ENCODE measurements at places on chromosomes 2 and 18.

DNA sequence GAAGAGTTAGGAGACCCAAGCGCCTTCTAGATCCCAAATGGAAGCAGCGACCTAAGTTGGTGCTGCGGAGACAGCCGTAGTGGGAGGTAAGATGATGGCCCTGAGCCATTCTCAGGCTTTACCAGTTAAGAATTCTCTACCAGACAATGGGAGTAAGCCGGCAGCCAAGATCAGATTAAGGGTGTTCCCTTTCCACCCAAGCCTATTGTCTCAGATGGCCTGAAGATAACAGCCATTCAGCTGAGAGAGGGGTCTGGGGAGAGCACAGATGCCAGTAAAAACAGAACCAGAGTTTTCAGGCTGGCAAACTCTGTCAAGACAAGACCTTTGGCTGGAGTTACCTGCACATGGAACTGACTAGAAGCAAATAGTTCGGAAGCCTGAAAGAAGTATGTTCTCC lies 191.7 kb upstream of the HAAO start:
- no peak for DNase-seq

DNA sequence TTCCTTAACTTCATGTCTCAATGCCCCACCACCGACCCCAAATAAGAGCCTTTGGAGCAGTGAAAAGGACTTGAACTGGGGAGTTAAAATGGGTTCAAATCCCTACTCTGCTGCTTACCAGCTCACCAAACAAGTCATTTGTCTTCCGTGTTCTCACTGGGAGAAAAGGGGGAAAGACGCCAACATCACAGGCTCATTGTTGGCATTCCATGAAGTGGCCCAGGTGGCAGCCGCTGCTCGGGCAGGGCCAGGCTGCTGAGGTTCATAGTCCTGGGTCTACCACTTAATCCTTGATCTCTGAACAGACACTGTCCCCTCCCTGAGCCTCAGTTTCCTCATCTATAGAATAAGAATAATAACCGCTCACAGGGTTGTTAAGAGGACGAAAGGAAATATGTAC lies 103.0 kb downstream of the APOB start:
- DNase-seq: no peak

DNA sequence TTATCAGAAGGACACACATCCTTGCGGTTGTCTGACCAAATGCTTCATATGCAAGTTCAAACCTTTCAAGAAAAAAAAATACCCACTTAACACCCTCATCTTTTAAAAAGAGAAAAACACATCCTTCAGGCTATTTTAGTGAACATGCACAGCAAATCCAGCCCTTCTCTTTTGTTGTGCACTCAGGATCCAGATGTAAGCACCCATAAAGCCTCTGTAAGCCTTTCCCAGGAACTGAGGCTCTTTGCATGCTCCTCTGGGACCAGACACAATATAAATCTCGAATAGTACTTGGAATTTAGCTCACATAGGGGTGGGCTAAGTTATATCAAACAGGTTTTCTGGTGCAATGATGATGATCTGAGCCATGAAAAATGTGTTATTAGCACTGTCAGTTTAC lies 308.8 kb upstream of the FAM98A start:
- DNase-seq: no peak

DNA sequence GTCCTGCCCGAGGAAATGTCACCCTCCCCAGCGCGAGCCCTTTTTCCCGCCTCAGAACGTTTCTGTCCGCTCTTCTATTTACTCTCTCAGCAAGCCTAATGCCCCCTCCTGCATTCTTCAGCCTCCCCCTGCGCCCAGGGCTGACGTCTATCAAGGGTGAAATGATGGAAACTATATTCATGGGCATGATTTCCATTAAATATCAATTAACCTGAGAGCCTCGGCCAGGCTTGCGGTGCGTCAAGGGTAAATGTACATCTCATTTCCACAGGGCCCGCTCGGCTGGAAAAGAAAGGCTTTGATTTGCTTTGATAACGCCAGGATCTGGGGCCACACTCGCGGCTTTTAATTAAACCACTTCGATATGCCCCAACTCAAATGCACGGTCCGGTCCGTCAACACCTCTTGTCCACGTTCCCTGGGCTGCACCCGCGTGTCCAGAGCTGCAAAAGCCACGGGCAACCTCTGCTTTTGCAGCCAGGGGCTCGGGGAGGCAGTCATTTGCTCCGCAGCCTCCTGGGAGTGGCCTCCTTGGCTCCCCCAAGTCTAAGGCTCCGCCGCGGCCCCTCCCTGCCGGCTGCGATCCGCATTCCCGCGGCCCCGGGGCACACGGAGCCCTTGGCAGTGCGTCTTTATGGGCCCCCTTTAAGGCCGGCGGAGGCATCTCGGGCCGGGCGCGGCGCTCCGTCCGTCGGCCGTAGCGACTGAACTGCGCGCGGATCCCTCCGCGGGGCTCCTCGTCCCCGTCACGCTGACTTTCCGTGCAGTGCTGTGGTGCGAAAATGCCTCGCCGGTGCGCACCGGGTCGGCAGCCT lies at the start of gene HOXD8:
Gene HOXD8 (plus strand): TSS at position 724 of the 815 bp plus-strand sequence. CDS start 662 bp downstream, outside the sequence.
- peak; percentile 60 for DNase-seq

- DNase-seq: no peak
Measured at GRCh38 chr2:71892896-71893295, 254.8 kb downstream of the CYP26B1 start.

DNA sequence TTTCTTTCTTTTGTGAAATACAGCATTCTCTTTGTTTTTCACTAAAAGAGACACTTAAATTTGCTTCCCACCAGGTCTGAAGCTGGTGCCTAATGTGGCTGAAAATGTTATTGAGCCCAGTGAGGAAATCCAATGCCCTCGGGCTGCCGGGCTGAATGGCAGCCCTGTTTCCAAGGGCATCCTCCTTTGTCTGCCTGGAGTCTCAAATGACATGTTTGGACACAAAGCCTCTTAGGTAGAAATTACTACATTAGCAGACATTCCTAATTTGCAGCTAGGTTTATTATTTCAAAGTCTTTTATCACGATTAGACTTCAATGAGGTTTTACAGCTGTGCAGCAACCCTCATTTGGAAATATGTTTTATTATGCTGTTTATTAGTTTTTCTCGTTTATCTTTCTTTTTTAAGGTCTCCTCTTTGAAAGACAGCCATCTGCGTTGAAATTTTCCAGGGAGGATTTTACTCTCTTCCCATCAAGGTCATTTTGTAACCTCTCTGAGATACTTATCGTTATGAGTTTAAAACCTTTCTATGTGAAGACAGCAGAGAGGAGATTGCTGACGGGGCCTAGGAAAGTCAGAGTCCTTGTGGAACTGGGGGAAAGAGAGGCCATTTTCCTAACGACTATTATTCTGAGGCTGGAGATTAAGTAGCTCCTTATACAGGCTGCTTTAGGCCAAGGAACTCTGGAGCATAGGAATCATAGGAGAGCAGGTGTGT lies 59.0 kb upstream of the ZNF532 start:
- DNase-seq: no peak

GRCh38 chr2:207399301-207399700 lies 130.5 kb upstream of the CREB1 start:
- no peak for DNase-seq

Data from cardiac fibroblast (primary cell).